Activated T-cell treated with anti-CD3 and anti-CD28 coated beads for 24 hours (primary cell): ENCODE measurements at places on chromosomes 11 and 22.

DNA sequence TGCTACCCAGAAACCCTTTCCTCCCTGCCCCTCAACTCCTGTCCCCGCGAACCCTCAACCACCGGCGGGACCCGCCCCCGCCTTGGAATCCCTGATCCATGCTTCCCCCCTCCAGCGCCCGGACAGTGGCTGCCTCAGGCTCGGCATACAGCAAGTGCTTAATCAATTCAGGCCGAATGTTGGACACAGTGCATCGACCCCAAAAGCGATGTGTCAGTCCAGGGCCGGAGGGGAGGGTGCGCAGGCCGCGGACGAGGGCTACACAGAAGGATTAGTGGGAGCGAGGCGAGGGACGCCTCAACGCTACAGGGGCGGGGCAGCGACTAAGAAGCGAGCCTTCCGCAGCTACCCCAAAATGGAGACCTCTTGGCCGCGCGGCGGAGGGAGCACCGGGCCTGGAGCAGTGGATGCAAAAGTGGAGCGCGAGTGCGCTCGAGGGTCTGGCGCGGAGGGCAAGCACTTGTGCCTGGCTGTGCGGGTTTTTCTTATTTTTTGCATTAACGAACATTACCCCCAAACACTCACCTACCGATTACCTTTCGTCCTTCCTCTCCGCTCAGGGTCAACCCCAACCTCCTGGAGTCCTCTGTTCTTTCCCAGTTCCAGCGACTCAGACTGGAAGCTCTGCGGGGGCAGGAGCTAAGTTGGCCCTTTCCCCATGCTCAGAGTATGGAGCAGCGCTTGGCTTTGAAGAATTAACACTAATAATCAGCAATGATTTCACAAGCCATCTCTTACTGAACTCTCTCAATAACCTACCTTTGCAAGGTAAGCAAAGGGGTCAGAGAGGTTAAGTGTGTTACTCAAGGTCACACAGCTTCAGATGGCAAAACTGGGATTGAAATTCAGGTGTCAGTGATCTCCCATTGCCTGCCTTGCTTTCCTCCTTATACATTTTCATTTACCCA lies 30.0 kb upstream of the WNT11 start:
- DNase-seq, result peak; percentile 30

- DNase-seq, result no peak
These were observed 13.2 kb downstream of the APOL6 start for GRCh38 chr22:35661464-35661863.

DNA sequence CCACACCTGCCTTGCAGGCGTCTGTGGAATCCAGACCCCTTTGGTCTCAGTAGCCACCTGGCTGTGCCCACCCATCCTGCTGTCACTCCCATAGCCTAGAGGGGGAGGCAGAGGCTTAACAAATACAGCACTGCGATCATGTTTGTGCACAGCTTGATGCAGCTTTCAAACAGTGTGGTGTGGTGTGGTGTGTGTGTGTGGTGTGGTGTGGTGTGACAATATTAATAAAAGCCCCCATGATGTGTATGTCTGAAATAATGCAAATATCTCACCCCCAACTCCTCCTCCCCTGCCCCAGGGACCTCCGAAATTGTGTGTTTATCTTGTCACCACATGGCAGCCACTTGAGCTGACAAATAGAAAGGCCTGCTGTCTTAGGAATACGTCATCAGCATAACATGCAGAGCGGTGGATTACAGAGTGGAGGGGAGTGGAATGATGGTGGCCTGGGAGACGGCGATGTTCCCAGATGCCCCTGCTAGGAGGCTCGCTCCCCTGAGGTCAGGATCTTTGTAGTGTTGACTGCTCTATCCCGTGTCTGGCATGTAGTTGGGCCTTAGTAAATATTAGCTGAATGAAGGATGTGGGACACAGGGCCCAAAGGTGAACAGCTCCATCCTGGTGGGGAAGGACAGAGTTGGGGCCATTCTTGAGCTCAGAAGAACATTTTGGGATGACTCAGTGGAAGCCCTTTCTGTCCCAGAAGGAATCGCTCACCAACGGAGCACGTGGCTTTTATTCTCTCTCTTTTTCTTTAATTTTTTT lies 2.8 kb downstream of the PDXP start:
- DNase-seq, result no peak

DNA sequence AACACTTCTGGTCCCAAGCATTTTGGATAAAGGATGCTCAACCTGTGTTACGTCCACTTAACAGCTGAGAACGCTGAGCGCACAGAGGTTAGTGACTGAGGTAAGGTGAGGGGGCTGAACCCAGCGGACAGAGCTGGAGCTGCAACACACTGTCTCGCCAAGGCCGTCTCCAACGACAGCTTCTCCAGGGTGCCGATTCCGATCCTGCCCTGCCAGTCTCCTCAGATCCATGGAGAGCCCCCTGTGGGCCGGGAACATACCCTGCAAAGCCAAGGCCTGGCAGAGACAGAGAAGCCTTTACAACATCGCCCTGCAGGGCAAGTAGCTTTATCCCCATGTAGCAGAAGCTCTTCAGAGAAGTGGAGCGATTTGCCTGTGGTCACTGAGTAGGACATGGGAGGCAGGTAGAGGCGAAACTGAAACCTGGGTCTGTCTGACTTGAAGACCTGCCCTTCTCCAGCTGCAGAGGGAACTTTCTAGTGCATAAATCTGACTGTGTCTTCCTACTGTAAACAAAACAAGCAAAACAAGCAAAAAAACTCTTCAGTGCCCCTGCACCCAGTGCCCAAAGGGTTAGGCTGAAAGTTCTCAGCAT lies 72.8 kb downstream of the SCUBE1 start:
- DNase-seq, result no peak

GRCh38 chr11:76714493-76714892 lies 43.9 kb upstream of the LRRC32 start:
- DNase-seq, result no peak

GRCh38 chr22:50704510-50705218 lies 32.0 kb downstream of the SHANK3 start:
- DNase-seq, result no peak

DNA sequence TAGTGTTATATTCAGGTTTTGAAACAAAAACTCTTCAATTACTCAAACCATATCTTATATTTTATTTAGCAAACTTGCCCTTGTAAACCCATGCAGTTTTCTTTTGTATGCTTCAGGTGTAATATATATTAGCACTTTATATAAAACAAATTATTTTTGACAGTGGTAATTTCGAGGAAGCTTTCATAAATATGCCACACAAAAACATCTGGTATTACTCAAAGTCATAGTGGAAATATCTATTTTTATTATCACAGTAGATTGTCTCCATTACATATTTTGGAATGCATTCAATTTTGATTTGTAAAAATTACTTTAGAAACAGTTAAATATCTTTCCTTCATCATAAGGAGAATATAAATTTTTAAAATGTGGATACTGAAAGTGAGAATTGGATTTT lies 89.1 kb upstream of the FIBIN start:
- DNase-seq, result no peak

GRCh38 chr22:32951076-32951806 lies 106.9 kb downstream of the SYN3 start:
- DNase-seq, result no peak

- no peak for DNase-seq
These were observed 48.3 kb downstream of the FAM83F start for GRCh38 chr22:40043081-40043480.

DNA sequence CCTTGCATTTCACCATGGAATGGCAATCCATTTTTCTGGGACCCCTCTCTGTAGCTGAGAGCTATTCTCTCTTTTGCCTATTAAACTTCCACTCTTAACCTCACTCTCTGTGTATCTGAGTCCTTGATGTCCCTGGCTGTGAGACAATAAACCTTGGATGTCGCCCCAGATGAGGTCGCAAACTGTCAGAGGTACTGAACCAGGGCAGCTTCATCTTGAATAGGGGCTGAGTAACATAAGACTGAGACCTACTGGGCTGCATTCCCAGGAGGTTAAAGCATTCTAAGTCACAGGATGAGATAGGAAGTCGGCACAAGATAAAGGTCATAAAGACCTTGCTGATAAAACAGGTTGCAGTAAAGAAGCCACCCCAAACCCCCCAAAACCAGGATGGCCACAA lies 68.0 kb downstream of the RSF1 start:
- DNase-seq, result no peak

DNA sequence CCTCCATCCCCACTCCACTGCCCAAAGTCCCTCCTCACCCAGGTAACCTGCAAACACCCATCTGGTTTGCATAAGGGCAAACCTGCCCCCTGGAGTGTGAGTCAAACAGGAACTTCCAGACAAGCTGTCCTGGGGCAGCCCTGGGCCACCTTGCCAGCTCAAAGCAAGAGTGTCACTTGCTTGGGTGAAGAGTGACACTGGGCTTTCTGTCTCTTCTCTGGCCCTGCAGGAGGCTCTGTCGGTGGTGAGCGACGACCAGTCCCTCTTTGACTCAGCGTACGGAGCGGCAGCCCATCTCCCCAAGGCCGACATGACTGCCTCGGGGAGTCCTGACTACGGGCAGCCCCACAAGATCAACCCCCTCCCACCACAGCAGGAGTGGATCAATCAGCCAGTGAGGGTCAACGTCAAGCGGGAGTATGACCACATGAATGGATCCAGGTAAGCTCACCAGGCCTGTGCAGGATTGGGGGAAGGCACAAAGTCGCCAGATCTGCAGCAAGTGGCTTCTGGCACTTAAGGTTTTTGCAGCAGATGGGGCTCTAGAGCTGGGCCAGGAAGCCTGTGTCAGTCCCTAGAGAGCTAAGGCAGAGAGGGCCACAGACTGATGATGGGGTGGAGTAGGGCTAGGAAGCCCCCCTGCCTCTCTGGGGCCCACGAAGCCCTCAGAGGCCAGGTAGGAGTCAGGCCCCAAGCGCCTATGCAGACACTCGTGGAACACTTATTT lies 64.2 kb downstream of the FLI1 start:
- DNase-seq, result no peak

DNA sequence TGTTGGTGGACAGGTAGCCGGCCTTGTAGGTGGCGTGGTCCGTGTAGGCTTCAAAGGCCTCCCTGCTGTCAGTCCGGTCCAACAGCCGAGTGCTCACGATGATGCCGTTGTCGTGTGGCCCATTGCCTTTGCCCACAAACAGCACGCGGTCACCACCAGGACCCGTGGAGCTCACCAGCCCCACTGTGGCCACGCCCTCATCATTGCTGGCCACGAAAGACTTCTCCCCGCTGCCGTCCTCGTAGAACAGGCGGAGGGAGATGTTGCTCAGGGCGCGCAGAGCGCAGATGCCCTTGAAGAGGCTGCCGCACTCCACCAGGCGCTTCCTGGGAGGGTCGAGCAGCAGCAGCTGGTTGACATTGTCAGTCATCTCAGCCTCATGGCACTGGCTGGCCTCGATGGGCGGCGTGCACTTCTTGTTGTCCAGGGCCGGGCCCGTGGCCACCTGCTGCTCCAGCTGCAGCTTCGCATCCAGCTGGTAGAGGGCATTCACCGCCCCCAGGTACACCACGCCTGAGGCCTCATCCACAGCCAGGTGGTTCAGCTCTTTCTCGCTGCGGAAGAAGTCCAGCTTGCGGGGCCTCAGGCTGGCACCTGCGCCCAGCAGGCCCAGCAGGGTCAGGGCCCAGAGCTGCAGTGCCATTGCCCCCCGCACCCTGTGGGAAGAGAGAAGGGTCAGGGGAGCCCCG lies 17.4 kb downstream of the PLXNB2 start:
- no peak for DNase-seq

GRCh38 chr11:118834427-118835028 lies 43.6 kb upstream of the DDX6 start:
- DNase-seq, result no peak

DNA sequence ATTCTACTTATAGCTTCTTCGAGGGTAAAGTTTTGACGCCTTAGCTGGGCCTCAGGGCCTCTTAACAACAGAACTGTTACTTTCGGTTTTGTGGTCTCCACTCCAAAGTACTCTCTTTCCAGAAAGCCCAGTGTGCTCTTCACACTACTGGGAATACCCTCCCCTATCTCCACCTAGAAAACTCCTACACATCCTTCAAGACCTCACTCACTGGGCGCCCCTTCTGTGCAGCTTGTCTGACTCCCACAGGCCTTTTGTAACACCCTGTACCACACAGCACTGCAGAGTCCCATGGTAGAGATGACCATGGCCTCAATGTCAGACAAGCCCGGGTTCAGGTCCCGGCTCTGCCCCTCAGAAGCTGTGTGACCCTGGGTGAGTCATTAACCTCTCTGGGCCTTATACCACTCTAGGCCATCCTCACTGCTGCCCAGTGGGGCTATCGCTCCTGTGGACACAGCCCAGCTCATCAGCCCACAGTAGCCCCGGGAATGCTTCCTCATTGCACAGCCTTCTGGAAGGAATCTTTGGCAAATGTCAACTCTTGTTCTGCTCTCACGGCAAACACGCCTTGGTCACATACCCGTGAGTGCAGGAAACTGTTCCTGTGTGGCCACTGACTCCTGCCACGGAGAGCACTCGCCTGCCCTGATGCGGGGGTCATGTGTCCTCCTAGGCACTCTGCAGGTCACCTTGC lies 51.4 kb downstream of the SHISAL1 start:
- DNase-seq, result no peak

- peak; percentile 80 for DNase-seq
These were observed 3.1 kb downstream of the CBX6 start for GRCh38 chr22:38868886-38869381.

- DNase-seq, result no peak
These were observed 369.3 kb upstream of the SYN3 start for GRCh38 chr22:33427461-33427860.

- no peak for DNase-seq
These were observed 119.2 kb downstream of the FEZ1 start for GRCh38 chr11:125376856-125377255.

DNA sequence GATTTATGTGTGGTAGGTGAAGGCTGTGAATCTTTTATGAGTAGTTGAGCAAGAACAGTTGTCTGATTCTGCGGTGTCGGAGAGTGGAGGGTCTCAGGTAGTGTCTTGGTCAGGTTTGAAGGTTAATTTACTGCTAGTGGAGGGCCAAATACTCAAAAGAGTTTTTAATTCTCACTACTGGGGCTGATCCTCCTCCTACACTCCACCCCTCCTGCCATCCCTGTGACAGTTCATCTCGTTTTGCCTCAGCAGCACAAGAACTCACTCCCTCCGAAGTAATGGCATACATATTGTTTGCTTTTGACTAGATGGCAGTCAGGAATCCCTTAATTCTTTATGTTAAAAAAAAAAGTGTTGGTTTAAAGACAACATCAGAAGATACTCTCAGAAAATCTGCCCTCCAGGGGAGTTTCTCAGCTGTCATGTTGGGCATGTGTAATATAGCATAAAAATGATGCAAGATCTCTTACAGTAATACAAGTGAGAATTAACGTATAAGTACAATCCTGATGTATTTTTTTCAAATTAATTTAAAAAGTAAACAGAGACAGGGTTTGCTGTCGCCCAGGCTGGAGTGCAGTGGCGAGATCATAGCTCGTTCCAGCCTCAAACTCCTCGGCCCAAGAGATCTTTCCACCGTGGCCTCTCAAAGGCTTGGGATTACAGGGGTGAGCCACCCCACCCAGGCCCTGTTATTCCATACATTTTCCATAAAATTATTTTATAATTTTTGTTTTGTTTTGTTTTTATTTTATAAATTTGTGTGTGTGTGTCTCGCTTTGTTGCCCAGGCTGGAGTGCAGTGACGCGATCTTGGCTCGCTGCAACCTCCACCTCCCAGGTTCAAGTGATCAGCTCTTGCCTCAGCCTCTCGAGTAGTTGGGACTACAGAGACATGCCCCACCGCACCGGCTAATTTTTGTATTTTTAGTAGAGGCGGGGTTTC lies 1.3 kb downstream of the FAR1 start:
- no peak for DNase-seq

GRCh38 chr11:85517272-85517671 lies 109.9 kb downstream of the DLG2 start:
- no peak for DNase-seq
